NCI-H2171 (cell line): ENCODE measurements at places on chromosomes 13 and 19.

- no peak for DNase-seq
Observed at GRCh38 chr19:33630880-33631608, 9.3 kb downstream of the CHST8 start.

DNA sequence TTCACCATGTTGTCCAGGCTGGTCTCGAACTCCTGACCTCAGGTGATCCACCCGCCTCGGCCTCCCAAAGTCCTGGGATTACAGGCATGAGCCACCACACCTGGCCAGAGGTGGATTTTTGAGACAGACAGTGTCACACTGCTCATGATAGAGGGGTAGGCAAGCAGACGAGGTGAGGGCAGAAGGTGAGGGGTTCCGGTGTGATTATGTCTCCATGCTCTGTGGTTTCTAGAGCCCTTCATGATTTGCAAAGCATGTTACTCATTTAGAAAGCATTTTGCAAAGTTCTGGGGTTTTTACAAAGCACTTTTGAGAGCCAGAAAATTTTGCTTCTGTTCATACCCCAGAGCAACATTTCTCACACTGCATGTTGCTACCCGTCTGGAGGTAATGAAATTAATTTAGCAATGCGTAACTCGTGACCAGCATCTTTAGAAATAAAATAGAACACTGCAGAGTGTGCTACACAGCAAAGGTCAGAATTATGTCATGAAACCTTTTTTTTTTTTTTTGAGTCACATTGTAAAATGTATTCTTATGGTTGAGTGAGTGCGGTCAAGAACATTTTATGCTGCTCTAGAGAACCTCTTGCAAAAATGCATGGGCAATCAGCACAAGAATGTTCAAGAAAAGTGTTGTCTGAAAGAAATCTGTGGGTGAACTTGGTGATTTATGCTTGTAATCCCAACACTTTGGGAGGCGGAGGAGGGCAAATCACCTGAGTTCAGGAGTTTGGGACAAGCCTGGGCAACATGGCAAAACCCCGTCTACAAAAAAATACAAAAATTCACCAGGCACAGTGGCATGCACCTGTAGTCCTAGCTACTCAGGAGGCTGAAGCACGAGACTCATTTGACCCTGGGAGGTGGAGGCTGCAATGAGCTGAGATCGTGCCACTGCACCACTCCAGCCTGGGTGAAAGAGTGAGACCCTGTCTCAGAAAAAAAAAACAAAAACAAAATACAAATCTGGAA is 58.0 kb downstream of the MAP4K1 start:
- DNase-seq = no peak

GRCh38 chr13:110498327-110498726 is 63.2 kb downstream of the RAB20 start:
- no peak for DNase-seq

DNA sequence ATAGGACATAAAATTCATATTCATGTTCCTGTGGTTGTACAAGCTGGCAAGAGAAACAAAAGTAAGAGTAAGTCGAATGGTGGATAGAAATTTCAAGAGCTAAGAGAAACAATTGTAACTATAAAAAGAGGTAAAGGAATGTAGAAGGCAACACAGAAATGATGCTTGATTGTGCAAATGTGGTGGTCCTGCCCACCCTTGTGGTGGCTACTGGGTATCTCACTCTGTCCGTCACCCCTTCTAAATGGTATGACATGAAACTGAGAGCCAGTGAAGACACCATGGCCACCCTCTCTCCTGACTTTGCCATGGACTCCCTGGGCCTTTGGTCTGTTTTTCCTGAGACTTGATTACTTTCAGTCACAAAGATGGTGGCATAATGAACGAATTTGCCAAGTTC is 925.9 kb upstream of the SLITRK6 start:
- DNase-seq = no peak

DNA sequence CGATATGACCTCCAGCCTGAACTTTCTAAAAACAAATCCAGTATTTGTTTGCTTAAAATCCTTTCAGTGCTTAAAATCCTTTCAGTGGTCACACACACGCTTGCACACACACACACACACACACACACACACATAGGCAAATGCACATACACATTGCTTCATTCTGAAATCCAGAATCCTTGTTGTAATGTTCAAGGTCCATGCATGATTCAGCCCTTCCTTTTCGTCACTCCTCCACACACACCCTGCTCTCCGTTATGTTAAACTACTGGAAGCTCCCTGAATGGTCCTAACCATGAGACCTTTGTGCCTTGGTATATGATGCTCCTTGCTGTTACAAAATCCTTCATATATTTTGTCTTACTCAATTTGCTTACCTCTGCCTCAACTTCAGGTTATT is 44.9 kb downstream of the SERTM1 start:
- DNase-seq = no peak

DNA sequence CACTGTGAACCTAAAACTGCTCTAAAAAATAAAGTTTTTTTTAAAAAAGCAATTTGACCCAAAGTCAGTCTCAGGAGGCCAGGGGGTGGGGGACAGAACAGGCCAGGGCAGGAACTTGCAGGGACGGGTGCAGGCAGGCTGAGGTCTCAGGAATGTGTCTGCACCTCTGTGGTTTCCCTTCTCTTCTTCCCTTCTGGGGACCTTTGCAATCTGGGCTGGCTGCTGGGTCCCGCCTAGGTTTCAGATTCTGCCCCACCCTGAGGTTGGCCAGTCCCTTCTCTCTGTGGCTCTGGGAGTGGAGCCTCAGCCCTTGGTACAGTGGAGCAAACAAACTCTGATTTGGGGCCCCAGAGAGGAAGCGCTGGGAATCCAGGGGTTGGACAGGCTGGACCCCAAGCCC is 5.3 kb upstream of the F2RL3 start:
- DNase-seq = no peak

GRCh38 chr13:42041684-42042035 is 6.8 kb upstream of the DGKH start:
- DNase-seq = no peak
